AG10803 (cell line): ENCODE measurements at places on chromosomes 3 and 15.

DNA sequence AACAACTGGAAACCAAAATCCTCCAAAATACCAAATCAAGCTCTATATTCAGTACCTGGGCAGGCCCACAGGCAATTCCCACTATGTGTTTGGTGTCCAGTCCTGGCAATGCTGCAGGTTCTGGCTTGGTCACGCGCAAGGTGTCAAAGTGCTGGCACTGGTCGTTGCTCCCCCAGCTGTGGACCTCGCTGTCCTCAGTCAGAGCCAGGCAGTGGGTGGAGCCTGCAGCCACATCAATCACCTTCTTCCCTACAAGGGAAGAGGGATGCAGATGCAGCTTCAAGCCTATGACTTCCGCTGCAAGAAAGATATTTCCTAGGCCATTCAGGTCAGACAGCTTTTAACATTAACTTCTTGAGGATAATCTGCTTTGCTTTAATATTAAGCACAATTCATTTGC lies 61.3 kb downstream of the HERC2 start:
- DNase-seq, result no peak

- DNase-seq, result no peak
Observed at GRCh38 chr3:66259566-66260255, 38.9 kb downstream of the SLC25A26 start.

DNA sequence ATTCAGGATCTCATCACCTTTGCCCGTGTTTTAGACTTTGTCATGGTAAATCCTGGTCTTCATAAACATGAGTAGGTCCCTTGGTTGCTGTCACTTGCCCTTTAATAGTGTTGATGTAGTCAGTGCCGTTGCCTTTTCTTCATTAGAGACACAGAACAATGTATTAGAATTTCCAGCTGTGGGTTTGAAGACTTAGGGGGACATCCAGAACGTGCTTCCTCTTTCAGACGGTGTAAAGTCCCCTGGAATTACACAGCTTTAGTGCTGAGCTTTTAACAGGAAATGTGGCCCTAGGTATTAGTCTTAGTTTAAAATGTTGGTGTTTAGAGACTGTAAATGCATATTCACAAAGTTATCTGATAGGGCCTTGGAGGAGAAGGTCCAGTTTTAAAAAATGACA lies 8.8 kb upstream of the LRCH3 start:
- DNase-seq, result no peak

DNA sequence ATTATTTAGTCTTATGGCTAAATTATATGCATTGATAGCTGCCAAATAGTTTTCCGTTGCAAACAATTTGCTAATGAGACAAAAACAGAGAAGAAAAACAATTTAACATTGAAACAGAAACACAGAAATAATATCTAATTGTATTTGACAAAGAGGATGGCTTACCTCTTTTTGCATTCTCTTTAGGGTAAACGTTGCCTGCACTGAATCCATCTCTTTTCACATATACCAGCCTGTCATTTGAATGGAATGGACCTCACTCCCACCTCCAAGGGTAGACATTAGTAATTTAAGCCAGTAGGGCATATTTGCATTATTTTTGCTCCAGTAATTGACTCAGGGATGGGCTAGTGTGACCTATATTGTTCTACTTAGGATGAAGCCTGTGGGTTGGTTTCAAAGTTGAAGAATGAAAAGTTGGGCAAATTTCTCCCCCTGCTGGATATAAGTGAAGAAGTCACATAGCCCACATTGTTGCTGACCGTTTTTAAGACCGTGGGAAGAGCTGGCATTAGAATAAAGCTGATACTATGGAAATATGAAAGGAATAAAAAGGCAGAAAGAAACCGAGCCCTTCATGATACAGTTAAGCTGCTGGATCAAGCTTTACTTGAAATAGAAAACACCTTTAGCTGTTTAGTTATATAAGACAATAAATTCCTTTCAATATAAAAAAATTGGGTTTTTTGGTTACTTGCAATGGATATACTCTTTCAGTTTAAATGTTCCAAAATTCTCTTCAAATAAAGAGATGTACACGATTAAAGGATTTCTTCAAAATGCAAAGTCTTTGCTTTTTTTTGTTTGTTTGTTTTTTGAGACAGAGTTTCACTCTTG lies 26.9 kb downstream of the PIERCE2 start:
- peak; percentile 64 for DNase-seq

- no peak for DNase-seq
Observed at GRCh38 chr3:100833483-100833882, 124.2 kb downstream of the TFG start.

DNA sequence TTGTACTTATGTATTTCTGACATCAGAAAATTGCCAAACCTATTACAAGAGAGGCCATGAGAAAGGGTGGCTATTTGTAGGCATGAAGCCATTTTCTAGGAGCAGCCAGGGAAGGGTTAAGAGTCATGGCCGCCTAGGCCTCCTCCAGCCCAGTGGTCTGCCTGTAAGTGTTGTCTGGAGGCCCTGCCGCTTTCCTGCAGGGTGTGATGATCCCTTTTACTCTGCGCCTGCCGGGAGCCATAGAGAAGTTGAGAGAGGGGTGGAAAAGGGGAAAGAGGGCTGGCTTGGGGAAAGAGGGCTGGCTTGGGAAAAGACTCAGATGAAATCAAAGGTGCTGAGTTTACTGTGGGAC lies 29.1 kb upstream of the KCTD6 start:
- no peak for DNase-seq

DNA sequence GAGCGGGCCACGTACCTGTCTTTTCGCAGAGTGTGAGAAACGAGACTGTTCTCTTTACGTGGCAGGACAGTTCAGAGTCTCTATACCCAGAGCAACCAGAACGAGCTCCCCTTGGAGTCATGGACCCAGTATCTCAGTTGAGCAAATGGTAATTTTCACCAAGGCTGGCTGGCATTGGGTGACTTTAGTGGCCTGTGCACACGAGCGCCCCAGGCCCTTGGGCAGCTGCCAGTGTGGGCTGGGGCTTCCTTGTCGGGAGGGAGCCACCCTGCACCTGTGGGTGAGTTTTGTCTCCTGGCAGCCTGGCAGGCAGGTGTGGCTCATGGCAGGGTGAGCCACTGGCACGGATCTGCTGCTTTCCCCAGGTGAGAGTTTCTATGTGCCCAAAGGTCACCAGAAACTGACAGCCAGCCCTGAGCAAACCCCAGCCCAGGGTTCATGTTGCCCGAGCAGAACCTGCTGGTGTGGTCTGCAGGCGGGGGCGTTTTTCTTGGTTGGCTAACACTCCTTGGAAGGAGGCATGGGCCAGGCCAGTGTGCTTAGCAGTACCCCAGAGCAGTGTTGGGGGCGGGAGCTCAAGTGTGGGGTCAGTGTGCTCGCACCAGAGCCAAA lies 135.0 kb downstream of the TJP1 start:
- no peak for DNase-seq

DNA sequence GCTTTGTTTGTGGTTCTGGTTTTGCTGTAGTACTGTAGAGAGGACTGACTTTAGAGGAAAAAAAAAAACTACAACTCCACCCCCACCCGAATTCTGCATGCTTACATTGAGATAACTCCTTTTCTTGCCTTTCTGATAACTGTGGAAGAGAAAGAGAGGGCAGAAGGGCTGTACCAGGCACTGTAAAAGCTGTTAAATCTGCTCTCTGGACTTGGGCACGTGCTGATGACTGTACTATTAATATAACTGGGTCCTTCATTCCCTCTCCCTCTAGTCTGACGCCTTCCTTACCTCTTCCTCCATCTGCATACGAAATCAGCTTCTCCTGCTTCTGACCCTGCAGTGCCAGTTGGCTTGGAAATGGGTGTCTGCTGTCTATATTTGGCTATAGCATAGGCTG lies 15.0 kb downstream of the MAPKBP1 start:
- no peak for DNase-seq

DNA sequence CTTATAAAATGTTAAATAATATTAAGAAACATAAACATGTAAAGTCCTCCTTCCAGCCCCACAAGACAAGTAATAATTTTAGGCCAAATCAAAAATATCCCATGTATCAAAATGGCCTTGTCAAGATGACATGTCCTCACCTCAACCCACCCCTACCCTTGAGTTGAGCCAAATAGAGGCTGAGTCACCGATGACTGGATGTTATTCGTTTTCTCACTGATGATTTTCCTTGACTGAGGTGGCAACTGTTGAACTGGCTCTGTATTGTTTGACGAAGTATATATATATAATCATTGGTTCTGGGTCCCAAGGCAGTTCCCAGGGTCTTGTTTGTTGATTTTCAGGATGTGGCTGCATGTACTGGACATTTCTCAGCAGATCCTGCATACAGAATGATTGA lies 75.3 kb downstream of the TMEM108 start:
- no peak for DNase-seq

GRCh38 chr3:141291559-141292355 lies 60.1 kb downstream of the PXYLP1 start:
- DNase-seq, result no peak

GRCh38 chr3:3227640-3228039 lies 48.1 kb upstream of the CRBN start:
- DNase-seq, result no peak

DNA sequence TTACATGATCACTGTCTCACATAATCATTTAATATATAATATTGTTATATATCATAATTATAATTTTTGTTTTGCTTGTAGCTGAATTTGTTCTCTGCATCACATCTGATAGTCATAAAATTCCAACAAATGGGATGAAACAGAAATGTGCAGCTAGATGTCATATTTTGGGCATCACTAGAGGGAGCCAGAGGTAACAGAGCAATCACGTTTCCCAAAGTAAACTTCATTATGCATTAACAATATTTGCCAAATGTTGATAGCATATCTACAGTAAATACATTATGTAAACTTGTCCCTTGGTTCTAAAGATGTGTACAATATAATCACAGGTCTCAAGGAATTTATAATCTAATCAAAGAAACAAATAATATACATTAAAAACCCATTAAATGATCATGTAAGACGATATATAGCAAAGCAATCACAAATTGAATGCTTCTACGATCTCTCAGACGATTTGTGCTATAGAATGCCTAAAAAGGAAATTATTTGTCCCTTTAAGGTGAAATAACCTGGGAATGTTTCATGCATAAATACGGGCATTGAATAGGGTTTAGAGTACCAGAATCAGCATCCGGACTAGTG lies 234.2 kb upstream of the MCTP2 start:
- peak; percentile 33 for DNase-seq

GRCh38 chr3:77040926-77041722 lies 1.2 kb downstream of the ROBO2 start:
- DNase-seq, result no peak

- peak; percentile 18 for DNase-seq
Observed at GRCh38 chr3:188943591-188943990, 228.2 kb upstream of the TPRG1 start.

- peak; percentile 67 for DNase-seq
Observed at GRCh38 chr15:60095711-60096110, 91.6 kb downstream of the FOXB1 start.

DNA sequence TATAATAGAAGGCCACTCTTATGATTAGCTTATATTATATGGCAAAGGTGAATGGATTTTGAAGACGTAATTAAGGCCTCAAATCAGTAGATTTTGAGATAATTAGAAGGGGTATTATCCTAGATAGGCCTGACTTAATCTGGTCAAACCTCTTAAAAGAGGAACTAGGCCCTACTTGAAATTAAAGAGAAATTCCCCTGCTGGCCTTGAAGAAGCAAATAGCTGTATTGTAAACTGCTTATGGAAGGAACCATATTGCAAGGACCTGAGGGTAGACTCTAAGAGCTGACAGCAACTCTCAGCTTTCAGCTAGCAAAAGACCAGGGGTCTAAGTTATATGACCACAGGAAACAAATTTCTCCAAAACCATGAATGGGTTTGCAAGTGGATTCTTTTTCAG lies 219.0 kb upstream of the ONECUT1 start:
- DNase-seq, result no peak

GRCh38 chr15:28060005-28060404 lies 39.1 kb downstream of the OCA2 start:
- DNase-seq, result no peak

DNA sequence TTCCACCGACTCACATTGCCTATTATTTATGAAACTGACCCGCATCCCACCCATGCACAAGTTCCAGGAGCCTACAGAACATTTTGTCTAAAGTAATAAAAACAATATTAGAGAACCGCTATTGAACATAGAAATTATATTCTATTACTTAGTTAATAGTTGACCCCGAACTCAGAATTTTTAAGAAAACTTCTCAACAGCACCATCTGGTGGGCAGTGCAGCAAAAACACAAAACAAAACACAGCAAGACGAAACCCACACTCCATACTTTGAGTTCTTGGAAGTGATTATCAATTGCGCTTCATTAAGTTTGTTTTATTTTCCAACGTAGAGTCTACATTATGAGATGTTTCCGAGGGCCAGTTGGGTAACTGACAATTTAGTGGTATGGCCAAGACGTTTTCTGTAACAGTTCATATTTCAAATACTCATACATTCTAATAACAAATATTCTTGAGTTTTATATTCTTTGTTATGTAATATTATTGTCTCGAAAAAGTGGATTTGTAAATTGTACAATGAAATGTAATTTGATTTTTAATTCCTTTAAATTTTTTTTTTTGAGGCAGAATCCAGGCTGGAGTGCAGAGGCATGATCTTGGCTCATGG lies 24.0 kb upstream of the C3orf70 start:
- peak; percentile 35 for DNase-seq

- no peak for DNase-seq
Observed at GRCh38 chr3:2623436-2623835, 486.7 kb downstream of the IL5RA start.

GRCh38 chr15:94631608-94632007 lies 400.2 kb downstream of the MCTP2 start:
- no peak for DNase-seq

DNA sequence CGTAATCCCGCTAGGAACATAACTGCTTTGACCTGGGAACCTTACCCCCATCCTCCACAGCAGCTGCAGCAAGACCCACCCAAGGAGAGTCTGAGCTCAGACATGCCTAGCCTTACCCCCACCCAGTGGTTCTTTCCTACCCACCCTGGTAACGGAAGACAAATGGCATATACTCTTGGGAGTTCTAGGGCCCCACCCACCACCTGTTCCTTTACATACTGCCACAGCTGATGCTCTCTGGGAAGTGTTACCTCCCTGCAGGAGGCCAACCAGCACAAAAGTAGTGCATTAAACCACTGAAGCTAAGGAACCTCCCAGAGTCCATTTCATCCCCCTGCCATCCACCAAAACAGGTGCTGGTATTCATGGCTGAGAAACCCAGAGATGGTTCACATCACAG lies 50.6 kb upstream of the AZI2 start:
- DNase-seq, result no peak

- no peak for DNase-seq
Observed at GRCh38 chr15:30984118-30984517, 7.3 kb downstream of the MTMR10 start.

DNA sequence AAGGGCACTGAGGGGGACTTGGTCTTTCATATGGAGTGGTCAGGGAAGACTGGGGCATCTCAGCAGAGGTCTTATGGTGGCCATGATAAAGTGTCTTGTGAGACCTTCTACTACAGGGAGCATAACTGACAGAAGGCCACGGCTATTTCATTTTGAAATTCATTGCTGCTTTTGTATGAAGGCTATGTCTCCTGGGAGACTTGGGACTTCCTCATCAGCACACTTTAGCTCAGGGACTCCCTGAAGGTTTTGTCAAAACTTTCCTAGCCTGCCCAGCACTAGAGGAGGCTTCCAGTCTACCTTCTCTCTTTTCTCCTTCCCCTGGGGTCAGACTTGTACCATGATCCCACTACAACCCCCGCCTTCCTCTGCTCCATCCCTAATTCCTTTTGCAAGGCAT lies 77.2 kb upstream of the RASGRF1 start:
- no peak for DNase-seq
